ENCODE measurements at places on chromosomes 5 and 9.

DNA sequence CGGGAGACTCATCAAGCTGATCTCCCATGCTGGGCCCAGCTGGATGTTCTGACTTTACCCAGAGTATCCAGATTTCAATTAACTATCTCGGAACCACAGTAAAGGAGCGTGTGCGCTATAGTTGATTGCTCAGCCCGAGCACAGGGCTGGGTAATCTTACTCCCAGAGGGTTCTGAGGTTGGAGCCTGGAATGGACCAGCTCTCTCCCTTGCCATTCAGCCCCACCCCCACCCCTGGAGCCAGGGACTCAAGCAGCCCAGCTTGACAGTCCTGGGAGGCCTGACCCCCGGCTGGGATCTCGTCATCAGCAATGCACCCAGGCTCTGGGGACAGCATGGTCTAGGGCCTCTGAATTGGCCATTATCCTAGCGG is 23.7 kb upstream of the PTGES start:
- no peak for DNase-seq
- H3K27me3 ChIP-seq: no peaks in the 10 kb centered on the region
- peaks cover 10% of the 10 kb centered on the region for H3K4me1 ChIP-seq
- H3K36me3 ChIP-seq: no peaks in the 10 kb centered on the region

DNA sequence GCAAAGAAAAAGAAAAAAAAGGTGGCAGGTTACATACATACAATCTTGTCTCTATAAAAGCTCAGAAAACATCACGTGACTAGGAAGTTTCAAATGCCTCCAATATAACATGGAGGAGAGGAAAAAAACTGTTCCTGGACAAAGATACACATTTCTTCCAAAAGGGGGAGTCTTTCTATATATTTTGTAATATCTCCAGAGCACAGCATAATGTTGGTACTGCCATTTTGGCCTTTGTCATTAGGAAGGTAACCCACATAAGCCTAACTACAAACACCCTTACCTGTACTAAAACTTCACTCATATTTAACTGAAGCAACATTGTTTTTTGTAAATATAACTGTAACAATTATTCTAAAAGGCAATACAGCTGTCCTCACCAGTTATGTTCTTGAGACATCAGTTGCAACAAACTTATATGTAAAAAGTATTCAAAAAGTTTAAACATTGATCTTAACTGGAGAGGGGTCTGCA is 1.2 kb upstream of the BTF3 start:
- no peaks in the 10 kb centered on the region for H3K27me3 ChIP-seq
- DNase-seq: no peak
- no peak overlapping the region for H3K4me3 ChIP-seq

GRCh38 chr5:176388003-176388443 is 375 bp downstream of the NOP16 start:
- no peaks in the 10 kb centered on the region for H3K4me1 ChIP-seq
- H3K36me3 ChIP-seq: peaks cover 18% of the 10 kb centered on the region
- peak; percentile 21 for DNase-seq
- no peaks in the 10 kb centered on the region for H3K27me3 ChIP-seq

GRCh38 chr9:130240410-130241197 is 25.0 kb upstream of the HMCN2 start:
- DNase-seq: peak; percentile 52
- no peaks in the 10 kb centered on the region for H3K4me1 ChIP-seq
- no peaks in the 10 kb centered on the region for H3K36me3 ChIP-seq
- H3K27me3 ChIP-seq: no peaks in the 10 kb centered on the region
- H3K4me3 ChIP-seq: no peak overlapping the region

GRCh38 chr9:38344566-38345324 is 47.8 kb upstream of the ALDH1B1 start:
- DNase-seq: no peak
- H3K27ac ChIP-seq: no peak overlapping the region
- no peaks in the 10 kb centered on the region for H3K27me3 ChIP-seq
- H3K4me3 ChIP-seq: no peak overlapping the region
- no peaks in the 10 kb centered on the region for H3K36me3 ChIP-seq

GRCh38 chr5:15446552-15446951 is 53.4 kb upstream of the FBXL7 start:
- DNase-seq: no peak
- no peak overlapping the region for H3K4me3 ChIP-seq
- H3K4me1 ChIP-seq: no peaks in the 10 kb centered on the region
- H3K27ac ChIP-seq: no peak overlapping the region
- no peaks in the 10 kb centered on the region for H3K36me3 ChIP-seq
- H3K27me3 ChIP-seq: no peaks in the 10 kb centered on the region

- DNase-seq: peak; percentile 7
- H3K27ac ChIP-seq: no peak overlapping the region
- H3K27me3 ChIP-seq: no peaks in the 10 kb centered on the region
- no peak overlapping the region for H3K4me3 ChIP-seq
- H3K4me1 ChIP-seq: no peaks in the 10 kb centered on the region
- no peaks in the 10 kb centered on the region for H3K36me3 ChIP-seq
Observed at GRCh38 chr5:59069438-59070079, 486.7 kb downstream of the RAB3C start.

GRCh38 chr5:15791859-15792258 is 291.9 kb downstream of the FBXL7 start:
- no peak for DNase-seq
- H3K4me1 ChIP-seq: no peaks in the 10 kb centered on the region
- no peaks in the 10 kb centered on the region for H3K27me3 ChIP-seq
- no peak overlapping the region for H3K27ac ChIP-seq

DNA sequence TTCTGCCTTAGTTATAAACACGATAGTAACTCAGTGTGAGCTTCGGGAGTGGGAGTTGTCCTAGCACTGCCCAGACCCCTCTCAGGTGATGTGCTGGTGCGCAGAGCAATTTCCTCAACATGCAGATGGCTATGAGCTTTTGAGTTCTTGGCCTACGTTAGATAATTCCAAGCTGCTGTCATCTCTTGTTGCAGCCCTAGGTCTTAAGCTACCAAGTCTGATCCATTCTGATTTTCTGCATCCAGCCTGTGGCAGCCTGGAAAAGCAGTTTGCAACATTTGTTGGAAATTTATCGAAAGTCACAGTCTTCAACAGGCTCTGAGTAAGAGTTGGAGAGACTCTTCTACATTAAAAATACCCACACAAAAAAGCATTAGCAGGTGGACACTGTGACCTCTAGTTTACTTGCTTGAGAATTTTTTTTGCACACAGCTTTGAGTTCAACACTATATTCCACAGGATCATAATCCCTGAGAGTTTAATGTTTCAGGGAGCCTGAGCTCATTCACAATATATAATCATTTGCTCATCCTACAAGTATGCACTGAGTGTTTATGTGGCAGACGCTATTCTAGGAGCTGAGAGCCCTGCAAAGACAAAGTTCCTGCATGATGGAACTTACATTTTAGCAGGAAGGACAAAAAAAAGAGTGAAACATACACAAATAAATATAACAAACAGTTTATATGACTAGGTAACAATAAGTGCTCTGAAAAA is 91.6 kb downstream of the UBE2QL1 start:
- no peaks in the 10 kb centered on the region for H3K36me3 ChIP-seq
- H3K27ac ChIP-seq: no peak overlapping the region
- no peaks in the 10 kb centered on the region for H3K4me1 ChIP-seq
- H3K4me3 ChIP-seq: no peak overlapping the region
- no peak for DNase-seq

DNA sequence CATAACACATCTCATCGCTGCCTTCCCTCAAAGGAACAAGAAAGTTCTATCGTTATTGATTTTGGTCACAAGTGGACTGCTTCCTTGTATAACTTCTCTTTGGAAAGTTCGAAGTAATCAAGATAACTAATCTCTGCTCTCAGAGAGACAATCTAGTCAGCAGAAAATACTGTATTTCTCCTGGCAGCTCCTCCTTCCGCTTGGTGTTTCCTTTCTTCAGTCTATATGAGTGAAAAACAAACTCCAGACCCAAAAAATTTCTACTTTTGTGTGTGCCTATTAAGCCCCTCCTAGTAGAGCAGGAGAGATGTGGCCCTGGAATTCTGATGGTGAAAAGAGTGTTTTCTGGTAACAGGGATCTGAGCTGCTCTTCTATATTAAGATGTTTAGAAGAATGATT is 24.5 kb downstream of the OSTF1 start:
- H3K27me3 ChIP-seq: no peaks in the 10 kb centered on the region
- H3K36me3 ChIP-seq: no peaks in the 10 kb centered on the region
- DNase-seq: no peak
- H3K4me3 ChIP-seq: no peak overlapping the region

GRCh38 chr5:132203464-132203818 is 24.2 kb downstream of the P4HA2 start:
- H3K36me3 ChIP-seq: peaks cover 9% of the 10 kb centered on the region
- H3K4me3 ChIP-seq: no peak overlapping the region
- H3K27ac ChIP-seq: peak overlapping the region; percentile 86
- no peak for DNase-seq

GRCh38 chr9:7246917-7247522 is 489.2 kb downstream of the KDM4C start:
- H3K27me3 ChIP-seq: no peaks in the 10 kb centered on the region
- H3K4me1 ChIP-seq: no peaks in the 10 kb centered on the region
- DNase-seq: no peak
- H3K4me3 ChIP-seq: no peak overlapping the region
- no peaks in the 10 kb centered on the region for H3K36me3 ChIP-seq

DNA sequence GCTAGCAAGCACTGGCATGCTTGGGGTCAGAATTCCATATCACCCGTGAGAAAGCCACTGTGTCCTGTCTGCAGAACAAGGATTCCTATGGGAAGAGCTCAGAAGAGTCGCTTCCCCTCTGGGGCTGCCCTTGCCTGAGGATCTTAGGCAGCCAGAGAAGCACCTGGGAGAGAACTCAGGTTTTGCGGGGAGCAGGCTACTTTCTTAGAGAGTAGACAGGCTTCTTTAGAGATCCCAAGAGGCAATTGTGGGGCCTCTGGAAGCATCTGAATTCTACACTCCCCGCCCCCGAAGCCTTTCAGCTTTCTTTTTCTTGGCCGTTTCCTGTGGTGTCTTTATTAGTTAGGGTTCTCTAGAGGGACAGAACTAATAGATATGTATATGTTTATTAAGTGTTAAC is 40.9 kb downstream of the PHF2 start:
- no peak overlapping the region for H3K4me3 ChIP-seq
- no peak overlapping the region for H3K27ac ChIP-seq
- H3K36me3 ChIP-seq: no peaks in the 10 kb centered on the region
- no peaks in the 10 kb centered on the region for H3K27me3 ChIP-seq
- no peak for DNase-seq

- DNase-seq: no peak
- no peaks in the 10 kb centered on the region for H3K36me3 ChIP-seq
- no peak overlapping the region for H3K27ac ChIP-seq
- no peak overlapping the region for H3K4me3 ChIP-seq
- H3K27me3 ChIP-seq: no peaks in the 10 kb centered on the region
Observed at GRCh38 chr9:129542741-129543140, 78.2 kb downstream of the C9orf50 start.

GRCh38 chr5:39025456-39025855 is 48.7 kb downstream of the RICTOR start:
- no peaks in the 10 kb centered on the region for H3K4me1 ChIP-seq
- H3K27me3 ChIP-seq: no peaks in the 10 kb centered on the region
- H3K4me3 ChIP-seq: no peak overlapping the region
- H3K36me3 ChIP-seq: no peaks in the 10 kb centered on the region
- H3K27ac ChIP-seq: no peak overlapping the region
- no peak for DNase-seq

DNA sequence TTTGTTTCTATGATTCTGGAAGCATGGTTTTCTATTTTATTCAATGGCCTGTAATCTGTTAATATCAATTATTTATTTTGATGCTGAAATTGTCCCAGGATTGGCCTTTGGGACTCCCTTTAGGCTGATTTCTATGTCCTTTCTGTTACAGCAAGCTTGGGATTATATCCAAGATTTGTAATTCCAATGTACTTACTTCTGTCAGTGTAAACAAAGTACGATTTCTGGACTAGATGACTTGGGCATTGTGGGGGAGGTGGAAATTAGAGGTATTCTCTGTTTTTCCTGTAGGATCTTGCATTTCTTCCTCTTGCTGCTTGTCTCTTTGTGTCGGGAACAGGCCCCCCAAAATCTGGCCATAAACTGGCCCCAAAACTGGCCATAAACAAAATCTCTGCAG is 3.7 kb downstream of the PCDHGA12 start:
- no peak overlapping the region for H3K4me3 ChIP-seq
- DNase-seq: no peak
- H3K36me3 ChIP-seq: no peaks in the 10 kb centered on the region
- no peak overlapping the region for H3K27ac ChIP-seq
- no peaks in the 10 kb centered on the region for H3K27me3 ChIP-seq

DNA sequence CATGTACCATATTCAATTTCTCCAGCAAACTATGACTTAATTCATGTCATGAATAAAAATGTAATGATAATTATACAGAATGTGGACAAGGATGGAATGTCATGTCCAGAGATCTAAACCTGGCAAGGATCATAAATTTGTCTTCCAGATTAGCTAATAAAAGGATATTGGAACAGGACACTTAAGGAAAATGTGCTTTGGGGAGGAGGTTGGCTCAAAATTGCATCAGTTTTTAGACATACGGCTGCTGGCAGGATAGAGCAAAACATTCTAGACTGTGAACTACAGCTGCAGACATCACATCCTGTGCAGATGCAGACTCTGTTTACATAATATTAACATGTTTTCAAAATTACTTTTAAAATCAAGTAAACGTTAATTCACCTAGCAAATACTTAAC is 248.4 kb downstream of the TLR4 start:
- no peak overlapping the region for H3K27ac ChIP-seq
- H3K4me1 ChIP-seq: no peaks in the 10 kb centered on the region
- no peaks in the 10 kb centered on the region for H3K36me3 ChIP-seq
- H3K27me3 ChIP-seq: no peaks in the 10 kb centered on the region

DNA sequence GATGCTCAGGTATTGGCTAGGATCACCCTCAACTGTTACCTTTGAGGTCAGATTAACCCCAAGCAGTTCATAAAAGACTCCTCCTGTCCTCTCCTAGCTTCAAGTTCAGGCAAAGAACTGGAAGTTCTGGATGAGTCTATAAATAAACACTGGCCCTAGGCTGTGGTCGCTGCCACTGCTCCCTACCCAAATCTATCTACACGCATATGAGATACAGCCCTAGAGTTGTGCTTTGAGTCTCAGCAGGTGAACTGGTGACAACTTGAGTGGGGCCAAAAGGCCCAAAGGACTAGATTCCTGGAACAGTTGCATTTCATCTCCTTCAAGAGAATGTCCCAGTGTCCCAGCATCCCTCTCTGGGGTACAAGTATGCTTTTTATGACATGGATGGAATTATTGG is 62.6 kb downstream of the SAXO1 start:
- no peak overlapping the region for H3K4me3 ChIP-seq
- no peaks in the 10 kb centered on the region for H3K4me1 ChIP-seq
- no peaks in the 10 kb centered on the region for H3K27me3 ChIP-seq
- no peaks in the 10 kb centered on the region for H3K36me3 ChIP-seq
- no peak overlapping the region for H3K27ac ChIP-seq

- H3K27me3 ChIP-seq: no peaks in the 10 kb centered on the region
- no peaks in the 10 kb centered on the region for H3K36me3 ChIP-seq
- H3K4me1 ChIP-seq: no peaks in the 10 kb centered on the region
- DNase-seq: no peak
- H3K4me3 ChIP-seq: no peak overlapping the region
- no peak overlapping the region for H3K27ac ChIP-seq
Observed at GRCh38 chr5:159341906-159342310, 11.6 kb upstream of the IL12B start.
